Activated CD4-positive, alpha-beta T cell treated with anti-CD3 and anti-CD28 coated beads for 36 hours (primary cell): ENCODE measurements at places on chromosomes 7 and 10. TPM values are rescaled to one million over a fixed set of nuclear protein-coding genes. Genes with fewer than 3 reads are reported as not detected.
A peak's percentile ranks its signal among the peaks of the same experiment; 100 is the strongest.

Gene SSC4D
- total RNA-seq = 0.79 TPM

Gene GPR15LG
- not detected for total RNA-seq

DNA sequence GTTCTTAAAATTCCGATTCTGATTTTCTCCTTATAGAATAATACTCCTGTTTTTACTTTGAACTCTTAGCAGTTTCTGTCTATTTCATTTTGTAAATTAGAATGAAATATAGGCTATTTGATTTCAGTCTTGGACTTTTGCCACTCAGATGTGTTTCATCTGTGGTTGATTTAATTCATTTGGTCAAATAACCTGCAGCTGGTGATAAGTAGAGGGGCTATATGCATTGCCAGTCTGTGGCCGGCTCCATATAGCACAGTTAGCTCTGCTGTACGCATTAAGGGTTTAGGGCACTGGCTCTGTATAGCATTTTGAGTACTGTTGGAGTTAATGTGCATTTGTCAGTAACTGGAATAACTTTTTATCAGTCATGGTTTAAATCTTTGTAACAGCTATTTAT lies 35.7 kb downstream of the RBM33 start:
- DNase-seq = no peak
- no peaks in the 10 kb centered on the region for H3K27me3 ChIP-seq
- peaks cover 67% of the 10 kb centered on the region for H3K4me1 ChIP-seq
- peaks cover 51% of the 10 kb centered on the region for H3K36me3 ChIP-seq
- H3K27ac ChIP-seq = no peak overlapping the region

Gene PAPOLB
- total RNA-seq = not detected

- no peak for DNase-seq
- no peak overlapping the region for H3K4me3 ChIP-seq
- no peak overlapping the region for H3K27ac ChIP-seq
- no peaks in the 10 kb centered on the region for H3K4me1 ChIP-seq
- no peaks in the 10 kb centered on the region for H3K27me3 ChIP-seq
- peaks cover 9% of the 10 kb centered on the region for H3K36me3 ChIP-seq
Measured at GRCh38 chr10:71355886-71356285, 36.8 kb downstream of the SLC29A3 start.

Gene SFRP5
- not detected for total RNA-seq

DNA sequence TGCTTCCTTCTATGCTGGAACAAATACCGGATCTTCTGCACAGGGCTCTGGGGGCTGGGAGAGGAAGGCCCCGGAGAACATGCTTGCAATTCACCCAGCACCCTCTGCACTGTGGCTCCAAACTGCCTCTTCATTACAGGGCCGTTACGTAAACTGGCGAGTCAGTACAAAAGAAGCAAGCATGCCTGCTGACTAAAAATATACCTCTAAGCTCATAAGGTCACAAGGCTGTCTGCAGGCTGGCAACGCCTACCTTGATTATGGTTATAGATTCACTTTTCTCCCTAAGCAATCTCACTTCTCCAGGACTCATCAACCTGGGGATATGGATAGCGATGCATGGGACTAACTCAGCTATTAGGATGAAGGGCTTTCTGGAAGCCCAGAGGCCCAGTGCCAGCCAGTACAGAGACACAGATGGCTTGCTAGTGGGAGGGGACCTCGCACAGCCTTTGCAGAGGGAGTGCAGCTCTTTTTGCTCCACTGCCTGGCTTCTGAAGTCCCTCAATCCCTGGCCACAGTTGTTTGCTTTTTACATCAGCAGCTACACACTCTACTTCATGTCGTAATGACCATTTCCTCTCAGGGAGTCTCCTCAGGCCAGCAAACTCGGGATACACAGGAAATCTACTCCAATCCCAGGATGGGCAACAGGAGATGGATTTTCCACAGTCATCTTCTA lies 96.1 kb downstream of the SH3PXD2A start:
- no peaks in the 10 kb centered on the region for H3K36me3 ChIP-seq
- peak; percentile 73 for DNase-seq
- H3K27me3 ChIP-seq = no peaks in the 10 kb centered on the region
- peak overlapping the region; percentile 51 for H3K27ac ChIP-seq
- peaks cover 47% of the 10 kb centered on the region for H3K4me1 ChIP-seq

- no peak overlapping the region for H3K27ac ChIP-seq
- peaks cover 26% of the 10 kb centered on the region for H3K36me3 ChIP-seq
- DNase-seq = peak; percentile 30
- no peaks in the 10 kb centered on the region for H3K27me3 ChIP-seq
Measured at GRCh38 chr7:6430271-6430940, 17.3 kb downstream of the DAGLB start.

Gene KLLN
- total RNA-seq = 0.30 TPM

Gene IFIT1
- total RNA-seq = 6.5 TPM

Gene CPA5
- total RNA-seq = 0.56 TPM

DNA sequence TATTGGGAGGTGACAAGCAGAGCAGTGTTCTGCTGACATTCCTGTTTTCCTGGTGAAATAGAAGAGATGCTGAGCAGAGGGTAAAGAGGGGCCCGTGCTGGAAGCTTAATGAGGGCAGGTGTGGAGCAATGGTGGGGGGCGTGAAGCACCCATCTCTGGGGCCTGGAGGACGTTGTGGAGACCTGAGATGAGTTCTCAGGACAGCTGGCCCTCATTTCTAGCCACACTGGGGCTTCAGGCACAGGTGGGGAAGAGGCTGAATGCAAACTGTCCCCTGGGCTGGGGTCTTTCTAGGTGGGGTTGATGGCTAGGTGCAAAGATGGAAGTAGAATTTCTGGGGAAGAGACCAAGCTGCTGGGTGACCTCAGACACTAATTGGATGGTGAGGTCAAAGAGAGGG lies 274.2 kb upstream of the TCERG1L start:
- DNase-seq = no peak

Gene SFTPA1
- not detected for total RNA-seq

- H3K27ac ChIP-seq = no peak overlapping the region
- H3K36me3 ChIP-seq = no peaks in the 10 kb centered on the region
- no peak overlapping the region for H3K4me3 ChIP-seq
- no peaks in the 10 kb centered on the region for H3K27me3 ChIP-seq
Measured at GRCh38 chr10:132396494-132397035, 435 bp upstream of the PWWP2B start.

- no peak overlapping the region for H3K4me3 ChIP-seq
- H3K27me3 ChIP-seq = peaks cover 6% of the 10 kb centered on the region
- H3K27ac ChIP-seq = no peak overlapping the region
- no peaks in the 10 kb centered on the region for H3K4me1 ChIP-seq
- DNase-seq = no peak
- no peaks in the 10 kb centered on the region for H3K36me3 ChIP-seq
Measured at GRCh38 chr10:34679177-34679576, 135.9 kb downstream of the PARD3 start.

Gene CUZD1
- 1.6 TPM for total RNA-seq

- peaks cover 97% of the 10 kb centered on the region for H3K4me1 ChIP-seq
- no peak for DNase-seq
- H3K27me3 ChIP-seq = no peaks in the 10 kb centered on the region
Measured at GRCh38 chr10:11192304-11193000, 174.8 kb downstream of the CELF2 start.

DNA sequence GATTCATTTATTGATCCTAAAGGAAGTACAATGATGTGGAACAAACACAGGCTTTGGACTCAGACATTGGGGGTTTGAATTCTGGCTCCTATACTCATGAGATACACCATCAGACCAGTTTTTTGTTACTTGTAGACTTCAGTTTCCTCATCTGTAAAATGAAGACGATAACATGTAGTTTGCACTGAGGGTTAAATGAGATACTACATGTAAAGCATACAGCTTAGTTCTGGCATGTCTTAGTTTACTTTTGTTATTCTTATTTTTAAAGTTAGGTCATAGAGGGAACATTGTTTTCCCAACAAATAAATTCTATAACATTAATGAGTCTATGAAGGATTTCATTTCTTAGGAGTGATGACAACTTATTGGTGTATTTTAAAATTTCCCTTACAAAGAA lies 183.5 kb upstream of the FAM3C start:
- no peaks in the 10 kb centered on the region for H3K4me1 ChIP-seq
- H3K36me3 ChIP-seq = no peaks in the 10 kb centered on the region
- H3K27ac ChIP-seq = no peak overlapping the region

Gene PON1
- not detected for total RNA-seq

Gene ANXA8
- total RNA-seq = not detected

DNA sequence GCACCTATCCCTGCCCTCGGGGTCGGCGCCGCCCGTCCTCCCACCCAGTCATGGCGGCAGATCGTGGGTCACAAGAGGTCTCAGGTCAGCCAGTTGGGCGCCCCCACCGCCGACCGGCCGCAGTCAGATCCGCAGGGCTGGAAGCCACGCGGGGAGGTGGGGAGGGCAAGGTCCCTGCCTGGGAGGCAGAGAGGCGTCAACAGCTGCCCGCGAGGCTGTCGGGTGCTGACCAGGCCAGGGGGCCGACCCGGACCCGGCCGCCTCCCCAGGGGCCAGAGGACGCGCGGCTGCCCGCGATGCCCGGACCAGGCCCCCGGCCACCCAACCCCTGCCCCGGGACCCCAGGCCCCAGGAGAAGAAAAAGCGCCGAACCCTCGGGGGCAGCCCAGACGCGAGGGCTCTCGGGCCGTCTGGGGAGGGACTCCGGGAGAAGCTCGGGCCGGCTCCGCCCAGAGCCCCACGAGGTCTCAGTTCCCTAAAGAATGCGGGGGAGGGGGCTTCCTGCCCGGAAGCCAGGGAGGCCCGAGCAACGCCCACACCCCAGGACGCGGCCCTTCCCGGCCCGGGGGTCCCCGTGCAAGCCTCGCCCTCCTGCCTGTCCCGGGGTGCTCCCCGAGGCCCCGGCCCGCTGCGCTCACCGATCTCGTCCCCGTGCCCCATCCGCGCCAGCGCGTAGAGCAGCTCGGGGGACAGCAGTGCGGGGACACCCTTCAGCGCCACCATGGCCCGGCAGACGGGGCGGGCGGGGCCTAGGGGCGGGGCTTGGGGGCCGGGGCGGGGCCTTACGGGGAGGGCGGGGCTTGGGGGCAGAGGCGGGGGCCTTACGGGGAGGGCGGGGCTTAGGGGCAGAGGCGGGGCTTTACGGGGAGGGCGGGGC lies at the start of gene FUOM:
Gene FUOM (minus strand): TSS at position 735 of the 877 bp plus-strand sequence. CDS start 12 bp downstream, at position 723.
- H3K27ac ChIP-seq = peak within 1 kb of the TSS; percentile 60
- DNase-seq = peak; percentile 87
- no peaks in the 10 kb centered on the region for H3K27me3 ChIP-seq
- H3K36me3 ChIP-seq = peaks cover 10% of the 10 kb centered on the region

- peak; percentile 16 for DNase-seq
- peak overlapping the region; percentile 20 for H3K27ac ChIP-seq
- H3K27me3 ChIP-seq = no peaks in the 10 kb centered on the region
- peaks cover 2% of the 10 kb centered on the region for H3K36me3 ChIP-seq
- H3K4me1 ChIP-seq = peaks cover 19% of the 10 kb centered on the region
Measured at GRCh38 chr10:89609833-89610346, 35.2 kb downstream of the PANK1 start.

GRCh38 chr7:153433223-153433622 lies 619.0 kb upstream of the DPP6 start:
- H3K27me3 ChIP-seq = no peaks in the 10 kb centered on the region
- H3K4me1 ChIP-seq = no peaks in the 10 kb centered on the region
- no peak overlapping the region for H3K27ac ChIP-seq
- H3K4me3 ChIP-seq = no peak overlapping the region

DNA sequence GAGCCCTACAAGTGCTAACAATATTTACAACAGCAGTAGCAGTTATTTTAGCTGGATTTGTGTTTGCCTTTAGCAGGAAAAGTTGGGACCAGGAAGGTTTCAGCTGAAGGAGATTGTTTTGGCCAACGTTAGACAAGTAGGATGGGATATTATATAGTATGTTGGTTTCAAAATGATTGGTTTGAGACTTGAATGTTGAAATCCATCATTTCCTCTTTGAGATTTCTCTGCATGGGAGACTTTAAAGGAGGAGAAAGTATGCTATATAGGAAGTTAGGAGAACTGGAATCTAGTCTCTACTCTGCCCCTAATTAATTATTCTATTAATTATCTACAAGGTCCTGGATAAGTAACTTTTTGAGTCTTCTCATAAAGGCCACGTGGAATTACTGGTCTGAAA lies 263.8 kb downstream of the PTEN start:
- H3K4me3 ChIP-seq = no peak overlapping the region
- no peaks in the 10 kb centered on the region for H3K36me3 ChIP-seq
- peaks cover 5% of the 10 kb centered on the region for H3K4me1 ChIP-seq

GRCh38 chr10:126437635-126438406 lies 49.5 kb upstream of the ADAM12 start:
- no peak overlapping the region for H3K4me3 ChIP-seq
- no peak for DNase-seq
- H3K4me1 ChIP-seq = no peaks in the 10 kb centered on the region

DNA sequence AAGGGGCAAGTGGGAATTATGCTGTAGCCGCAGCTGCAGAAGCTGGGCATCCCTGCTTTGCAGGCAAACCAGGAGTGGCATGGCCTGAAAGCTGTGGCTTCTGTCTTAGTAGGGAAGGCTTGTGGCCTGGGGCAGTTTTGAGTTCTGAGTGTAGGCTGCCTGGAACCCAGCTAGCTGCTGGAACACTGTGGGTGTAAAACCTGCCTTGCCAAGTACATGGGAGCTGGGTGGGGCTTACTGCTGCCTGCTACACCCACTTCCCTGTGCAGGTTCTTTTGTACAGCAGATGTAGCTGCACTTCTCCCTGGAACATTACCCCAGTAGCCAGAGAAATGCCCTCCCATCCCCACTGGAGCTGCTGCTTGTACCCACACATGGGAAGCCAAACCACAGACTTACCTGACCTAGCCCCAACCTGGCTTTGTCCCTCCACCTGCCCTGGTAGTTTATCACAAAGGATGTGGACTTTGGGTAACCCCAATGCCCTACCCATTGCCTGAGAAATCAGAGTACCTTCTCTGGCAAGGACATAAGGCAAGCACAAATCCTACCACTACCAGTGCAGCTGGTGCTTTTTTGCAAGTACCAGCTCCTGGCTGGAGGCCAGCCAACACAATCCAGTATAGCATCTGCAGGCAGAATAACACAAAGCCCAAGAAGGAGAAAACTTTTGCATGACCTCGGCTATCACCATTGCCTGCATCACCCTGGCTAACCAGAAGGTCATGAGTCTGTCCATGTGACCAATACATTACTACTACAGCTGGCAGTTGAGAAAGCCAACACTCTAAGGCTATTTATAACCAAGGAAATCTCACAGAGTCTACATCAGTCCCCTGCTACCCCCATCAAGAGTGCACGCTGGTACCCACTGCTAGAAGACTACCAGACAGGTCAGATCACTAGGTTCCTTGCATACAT lies 26.5 kb upstream of the PPP1R3A start:
- no peaks in the 10 kb centered on the region for H3K36me3 ChIP-seq
- H3K27ac ChIP-seq = no peak overlapping the region
- H3K27me3 ChIP-seq = no peaks in the 10 kb centered on the region

GRCh38 chr7:122100021-122100420 lies 44.0 kb downstream of the AASS start:
- DNase-seq = no peak
- no peak overlapping the region for H3K4me3 ChIP-seq
- H3K27ac ChIP-seq = no peak overlapping the region
- no peaks in the 10 kb centered on the region for H3K27me3 ChIP-seq
- no peaks in the 10 kb centered on the region for H3K4me1 ChIP-seq

Gene NRP1
- 0.44 TPM for total RNA-seq
